ENCODE measurements at places on chromosomes 13 and 19.
A peak's percentile ranks its signal among the peaks of the same experiment; 100 is the strongest.

- H3K4me3 ChIP-seq = no peak overlapping the region
- peak overlapping the region; percentile 1 for H3K27ac ChIP-seq
Measured at GRCh38 chr19:28386066-28386465, 826.9 kb downstream of the UQCRFS1 start.

GRCh38 chr19:31249217-31249616 lies 100.0 kb downstream of the TSHZ3 start:
- no peak overlapping the region for H3K4me3 ChIP-seq
- DNase-seq = no peak
- H3K36me3 ChIP-seq = no peaks in the 10 kb centered on the region
- H3K27ac ChIP-seq = no peak overlapping the region
- no peaks in the 10 kb centered on the region for H3K4me1 ChIP-seq

DNA sequence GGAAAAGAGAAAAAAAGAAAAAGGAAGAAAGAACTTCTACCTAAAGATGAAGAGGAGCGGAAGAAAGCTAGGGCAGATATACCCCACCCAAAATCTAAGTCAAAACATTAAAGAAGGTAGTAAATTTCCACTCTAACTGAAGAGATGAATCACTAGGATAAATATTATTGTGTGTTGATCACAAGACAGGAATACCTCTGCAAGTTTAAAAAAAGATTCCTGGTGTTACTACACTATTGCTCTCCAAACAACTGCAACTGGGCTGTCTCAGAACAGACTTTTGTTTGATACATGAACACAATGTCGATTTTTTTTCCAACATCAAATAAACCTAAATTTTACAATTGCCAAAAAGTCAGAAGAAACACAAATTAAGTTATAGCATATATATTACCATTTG lies 6.8 kb downstream of the HSPH1 start:
- no peaks in the 10 kb centered on the region for H3K27me3 ChIP-seq
- no peak overlapping the region for H3K27ac ChIP-seq
- no peak for DNase-seq
- H3K4me1 ChIP-seq = no peaks in the 10 kb centered on the region

DNA sequence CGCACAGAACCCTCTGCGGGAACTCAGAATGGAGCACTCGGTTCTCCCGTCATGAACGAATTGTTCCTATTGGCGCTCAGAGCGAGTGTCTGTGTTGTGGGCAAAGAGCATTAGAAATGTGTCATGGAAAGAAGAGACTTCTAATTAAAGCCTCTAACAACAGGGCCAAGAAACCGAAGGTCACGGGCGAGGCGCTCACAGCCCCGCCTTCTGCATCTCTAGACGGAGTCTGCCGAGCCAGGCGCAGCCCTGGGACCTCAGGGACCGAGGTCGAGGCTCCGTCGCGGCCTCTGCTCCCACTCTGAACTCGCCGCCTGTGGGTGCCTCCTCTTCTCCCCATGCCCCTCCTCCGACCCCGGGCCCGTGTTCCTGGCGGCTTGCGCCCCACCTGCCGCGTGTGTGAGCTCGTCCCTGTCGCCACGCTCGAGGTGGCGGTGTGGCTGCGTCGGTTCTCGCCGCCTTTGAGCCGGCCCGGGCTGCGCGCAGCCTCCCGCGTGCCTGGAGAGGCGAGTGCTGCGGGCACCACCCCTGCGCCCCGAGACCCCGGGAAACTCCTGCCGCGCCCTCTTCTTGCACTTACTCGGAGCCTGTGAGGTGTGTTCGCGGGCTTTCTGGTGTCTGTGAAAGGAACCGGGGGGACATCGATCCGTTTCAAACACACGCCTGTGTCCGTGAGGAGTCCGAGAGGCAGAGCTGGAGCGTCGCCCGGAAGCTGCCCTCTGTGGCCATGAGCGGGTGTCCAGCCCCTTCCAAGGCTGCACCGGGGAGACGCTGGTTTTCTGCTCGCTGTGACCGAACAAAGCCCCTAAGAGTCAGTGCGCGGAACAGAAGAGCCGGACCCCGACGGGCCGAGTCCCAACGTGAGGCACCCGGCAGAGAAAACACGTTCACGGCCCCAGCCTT lies 45.4 kb upstream of the SPACA7 start:
- no peaks in the 10 kb centered on the region for H3K36me3 ChIP-seq
- H3K27me3 ChIP-seq = peaks cover 2% of the 10 kb centered on the region
- no peaks in the 10 kb centered on the region for H3K4me1 ChIP-seq
- H3K27ac ChIP-seq = no peak overlapping the region

DNA sequence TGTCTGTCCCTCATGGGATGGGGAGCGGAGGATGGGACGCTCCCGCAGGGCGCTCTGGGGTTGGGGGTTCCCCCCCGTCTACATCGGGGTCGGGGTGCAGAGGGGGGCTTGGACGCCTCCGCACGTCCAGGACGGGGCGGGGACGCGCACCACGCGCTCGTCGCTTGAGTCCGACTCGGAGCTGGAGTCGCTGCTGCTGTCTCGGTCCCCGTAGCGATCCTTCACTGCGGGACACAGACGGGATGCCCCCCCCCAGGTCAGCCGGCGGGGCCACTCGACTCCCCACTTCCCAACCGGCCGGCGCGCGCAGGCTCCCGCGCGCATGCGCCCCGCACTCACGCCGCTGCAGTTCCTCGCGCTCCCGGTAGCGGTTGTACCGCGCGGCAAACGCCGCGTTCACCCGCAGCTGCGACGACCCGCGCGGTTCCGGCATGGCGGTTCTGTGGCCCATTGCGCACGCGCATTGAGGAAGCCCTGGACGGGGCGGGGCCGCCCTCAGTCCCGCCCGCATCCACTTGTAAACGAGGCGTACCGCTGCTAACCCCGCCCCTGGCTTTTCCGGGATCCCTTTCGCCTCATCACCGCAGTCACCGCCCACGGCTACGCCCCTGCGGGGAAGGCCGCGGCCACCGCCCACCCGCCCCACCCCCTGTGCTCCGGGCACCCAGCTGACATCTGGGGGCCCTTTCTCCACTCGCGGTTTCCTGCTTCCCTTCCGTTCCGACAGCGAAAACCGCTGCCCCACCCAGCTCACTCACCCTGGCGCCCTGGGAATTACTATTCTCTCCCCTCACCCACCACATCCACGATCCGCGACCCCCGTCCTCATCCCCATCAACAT lies at the start of gene KRI1:
KRI1 (minus strand) TSS at position 444 of the 841 bp plus-strand sequence; CDS start at position 433, 11 bp downstream.
- H3K27ac ChIP-seq = peak within 1 kb of the TSS; percentile 93
- no peaks in the 10 kb centered on the region for H3K27me3 ChIP-seq
- peak within 1 kb of the TSS; percentile 99 for H3K4me3 ChIP-seq
- H3K36me3 ChIP-seq = peaks cover 16% of the 10 kb centered on the region
- peaks cover 40% of the 10 kb centered on the region for H3K4me1 ChIP-seq

DNA sequence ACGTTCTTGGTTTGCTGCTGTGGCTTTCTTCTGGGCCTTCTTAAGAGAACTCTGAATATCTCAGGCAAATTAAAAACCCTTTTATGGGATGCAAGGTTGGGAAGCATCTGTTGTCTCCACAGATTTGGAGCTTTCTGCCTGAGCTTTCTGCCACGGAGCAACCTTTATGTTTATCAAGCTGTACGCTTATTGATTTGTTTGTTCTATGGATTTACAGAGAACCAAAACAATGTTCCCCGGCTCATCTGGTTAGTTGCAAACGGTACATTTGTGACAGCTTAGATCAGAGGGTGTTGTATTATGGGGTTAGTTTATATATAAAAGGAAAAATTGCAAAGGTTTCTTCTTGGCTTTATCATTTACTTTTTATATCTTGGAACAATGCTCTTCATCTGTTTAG lies 479.6 kb downstream of the DIAPH3 start:
- no peak overlapping the region for H3K4me3 ChIP-seq
- H3K27me3 ChIP-seq = no peaks in the 10 kb centered on the region
- no peak overlapping the region for H3K27ac ChIP-seq
- no peaks in the 10 kb centered on the region for H3K4me1 ChIP-seq
- DNase-seq = no peak
- H3K36me3 ChIP-seq = no peaks in the 10 kb centered on the region

GRCh38 chr19:28485292-28485691 lies 727.7 kb downstream of the UQCRFS1 start:
- DNase-seq = no peak
- no peak overlapping the region for H3K27ac ChIP-seq
- peaks cover 36% of the 10 kb centered on the region for H3K4me1 ChIP-seq
- no peak overlapping the region for H3K4me3 ChIP-seq
- H3K36me3 ChIP-seq = no peaks in the 10 kb centered on the region

DNA sequence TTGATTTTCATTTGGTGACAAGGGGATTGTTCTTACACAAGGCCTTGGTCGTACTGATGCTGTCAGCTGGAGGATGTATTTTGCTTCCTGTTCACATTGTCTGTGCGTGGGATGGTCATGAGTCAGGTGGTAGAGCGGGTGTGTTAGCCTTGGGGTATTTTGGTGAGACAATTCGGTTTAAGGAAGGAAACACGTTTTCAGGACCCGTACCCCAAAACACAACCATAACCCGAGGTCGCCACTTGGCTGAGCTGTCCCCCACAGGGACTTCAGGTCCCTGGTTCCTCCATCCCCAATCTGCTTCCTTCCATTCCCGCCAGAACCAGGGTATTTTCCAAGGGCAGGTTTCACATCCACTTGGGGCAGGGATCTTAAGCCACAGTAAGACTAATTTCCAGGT lies 15.0 kb downstream of the MYO9B start:
- no peaks in the 10 kb centered on the region for H3K27me3 ChIP-seq
- peaks cover 10% of the 10 kb centered on the region for H3K36me3 ChIP-seq
- H3K4me1 ChIP-seq = peaks cover 38% of the 10 kb centered on the region
- H3K27ac ChIP-seq = peak overlapping the region; percentile 60

- H3K27ac ChIP-seq = no peak overlapping the region
- no peaks in the 10 kb centered on the region for H3K36me3 ChIP-seq
- H3K4me1 ChIP-seq = no peaks in the 10 kb centered on the region
- H3K27me3 ChIP-seq = no peaks in the 10 kb centered on the region
- no peak for DNase-seq
- H3K4me3 ChIP-seq = no peak overlapping the region
Measured at GRCh38 chr13:37490176-37490779, 108.3 kb downstream of the POSTN start.

DNA sequence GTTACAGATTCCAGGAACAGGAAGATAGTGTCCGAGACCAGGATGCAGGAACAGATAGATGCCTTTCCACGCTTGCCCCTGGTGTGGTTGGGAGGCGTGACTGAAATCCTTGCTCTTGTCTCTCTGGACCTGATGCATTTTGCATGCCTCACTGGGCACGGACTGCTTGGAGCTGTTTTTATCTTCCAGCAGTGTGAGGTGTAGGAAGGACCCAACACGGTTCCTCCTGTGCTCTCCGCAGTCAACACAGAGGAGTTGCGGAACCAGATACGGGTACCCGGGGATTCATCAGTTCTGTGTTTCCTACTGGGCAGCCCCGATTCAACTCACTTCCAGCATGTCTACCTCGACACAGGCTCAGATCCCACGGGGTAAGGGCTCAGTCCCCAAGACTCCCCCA lies 6.5 kb downstream of the DOT1L start:
- peaks cover 3% of the 10 kb centered on the region for H3K36me3 ChIP-seq
- H3K4me1 ChIP-seq = peaks cover 68% of the 10 kb centered on the region
- H3K27me3 ChIP-seq = no peaks in the 10 kb centered on the region
- no peak overlapping the region for H3K4me3 ChIP-seq

DNA sequence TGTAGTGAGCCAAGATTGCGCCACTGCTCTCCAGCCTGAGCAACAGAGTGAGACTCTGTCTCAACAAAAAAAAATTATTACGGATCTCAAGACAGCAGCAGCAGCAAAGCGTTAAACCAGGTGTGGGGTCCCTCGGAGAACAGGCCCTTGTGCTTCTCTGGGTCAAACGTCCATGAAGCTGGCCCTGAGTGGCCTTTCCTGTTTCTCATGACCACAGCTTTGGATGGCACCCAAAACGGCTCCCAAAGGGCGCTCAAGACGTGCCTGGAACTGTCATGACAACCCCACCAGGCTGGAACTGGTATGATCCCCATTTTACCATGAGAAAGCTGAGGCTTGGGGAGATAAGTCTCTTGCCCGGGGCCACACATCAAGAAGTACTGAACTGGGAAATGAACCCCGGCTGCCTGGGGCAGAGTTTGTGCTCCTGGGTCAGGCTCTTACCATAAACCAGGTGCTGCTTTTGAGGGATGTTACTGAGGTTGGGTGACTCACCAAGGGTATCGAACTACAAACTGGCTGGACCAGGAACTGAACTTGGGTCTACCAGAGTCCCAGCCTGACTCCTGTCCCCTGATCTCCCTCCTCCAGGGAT lies 11.6 kb upstream of the SAMD1 start:
- DNase-seq = no peak
- peaks cover 32% of the 10 kb centered on the region for H3K36me3 ChIP-seq
- no peaks in the 10 kb centered on the region for H3K4me1 ChIP-seq
- no peak overlapping the region for H3K4me3 ChIP-seq

GRCh38 chr13:91825516-91825915 lies 427.1 kb downstream of the GPC5 start:
- H3K4me1 ChIP-seq = no peaks in the 10 kb centered on the region
- no peaks in the 10 kb centered on the region for H3K36me3 ChIP-seq
- H3K4me3 ChIP-seq = no peak overlapping the region
- no peak overlapping the region for H3K27ac ChIP-seq
- no peak for DNase-seq

- no peaks in the 10 kb centered on the region for H3K27me3 ChIP-seq
- no peaks in the 10 kb centered on the region for H3K36me3 ChIP-seq
- no peak overlapping the region for H3K27ac ChIP-seq
Measured at GRCh38 chr19:29162694-29163093, 50.3 kb downstream of the UQCRFS1 start.

All from natural killer cell (primary cell).